ENCODE measurements at places on chromosomes 6 and 20.

- no peak for DNase-seq
These were observed 142.9 kb downstream of the HIVEP2 start for GRCh38 chr6:142802124-142802523.

DNA sequence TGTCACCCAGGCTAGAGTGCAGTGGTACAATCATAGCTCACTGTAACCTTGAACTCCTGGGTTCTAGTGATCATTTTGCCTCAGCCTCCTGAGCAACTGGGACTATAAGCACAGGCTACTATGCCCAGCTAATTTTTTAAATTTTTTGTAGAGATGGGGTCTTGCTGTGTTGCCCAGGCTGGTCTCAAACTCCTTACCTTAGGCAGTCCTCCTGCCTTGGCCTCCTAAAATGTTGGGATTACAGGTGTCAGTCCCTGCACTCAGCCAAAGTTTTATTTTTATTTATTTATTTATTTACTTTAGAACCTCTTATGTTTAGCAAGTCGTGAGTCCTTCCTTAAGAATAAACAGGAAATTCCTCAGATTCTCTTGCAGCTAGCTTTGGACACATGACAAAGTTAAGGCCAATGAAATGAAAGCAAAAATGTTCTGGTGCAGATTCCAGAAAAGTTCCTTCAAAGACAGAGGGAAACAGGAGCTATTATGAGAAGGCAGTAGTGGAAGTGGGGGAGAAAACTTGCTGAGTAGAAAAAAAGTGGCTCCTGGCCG lies 19.1 kb downstream of the PIM1 start:
- DNase-seq = no peak

DNA sequence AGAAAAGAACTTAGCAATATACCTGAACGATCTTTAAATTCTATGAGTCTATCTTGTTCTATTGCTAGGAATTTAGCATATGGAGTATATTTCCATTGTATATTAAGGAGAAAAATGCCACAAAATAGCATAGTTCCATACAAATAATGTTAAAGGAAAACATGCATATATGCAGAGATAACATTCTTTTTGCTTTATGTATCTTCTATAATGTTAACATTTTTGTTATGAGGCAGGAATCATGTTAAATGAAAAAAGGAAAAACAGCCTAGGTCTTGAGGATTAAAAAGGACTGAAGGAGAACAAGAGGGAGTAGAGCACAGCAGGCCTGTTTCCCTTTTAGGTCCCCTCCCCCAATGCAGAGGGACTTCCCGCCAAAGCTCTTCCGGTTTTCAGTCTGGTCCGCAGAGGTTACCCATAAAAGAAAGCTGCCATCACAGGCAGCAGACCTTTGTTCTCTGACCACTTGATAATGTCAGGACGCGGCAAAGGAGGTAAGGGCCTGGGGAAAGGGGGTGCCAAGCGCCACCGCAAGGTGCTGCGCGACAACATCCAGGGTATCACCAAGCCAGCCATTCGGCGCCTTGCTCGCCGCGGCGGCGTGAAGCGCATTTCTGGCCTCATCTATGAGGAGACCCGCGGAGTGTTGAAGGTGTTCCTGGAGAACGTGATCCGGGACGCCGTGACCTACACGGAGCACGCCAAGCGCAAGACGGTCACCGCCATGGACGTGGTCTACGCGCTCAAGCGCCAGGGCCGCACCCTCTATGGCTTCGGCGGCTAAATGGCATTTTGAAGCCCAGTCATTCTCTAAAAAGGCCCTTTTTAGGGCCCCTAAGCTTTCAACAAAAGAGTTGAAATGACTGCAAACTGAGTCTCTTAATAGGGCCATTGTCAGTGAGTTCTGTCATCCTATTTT lies 108.4 kb upstream of the PRSS16 start:
- DNase-seq = no peak

DNA sequence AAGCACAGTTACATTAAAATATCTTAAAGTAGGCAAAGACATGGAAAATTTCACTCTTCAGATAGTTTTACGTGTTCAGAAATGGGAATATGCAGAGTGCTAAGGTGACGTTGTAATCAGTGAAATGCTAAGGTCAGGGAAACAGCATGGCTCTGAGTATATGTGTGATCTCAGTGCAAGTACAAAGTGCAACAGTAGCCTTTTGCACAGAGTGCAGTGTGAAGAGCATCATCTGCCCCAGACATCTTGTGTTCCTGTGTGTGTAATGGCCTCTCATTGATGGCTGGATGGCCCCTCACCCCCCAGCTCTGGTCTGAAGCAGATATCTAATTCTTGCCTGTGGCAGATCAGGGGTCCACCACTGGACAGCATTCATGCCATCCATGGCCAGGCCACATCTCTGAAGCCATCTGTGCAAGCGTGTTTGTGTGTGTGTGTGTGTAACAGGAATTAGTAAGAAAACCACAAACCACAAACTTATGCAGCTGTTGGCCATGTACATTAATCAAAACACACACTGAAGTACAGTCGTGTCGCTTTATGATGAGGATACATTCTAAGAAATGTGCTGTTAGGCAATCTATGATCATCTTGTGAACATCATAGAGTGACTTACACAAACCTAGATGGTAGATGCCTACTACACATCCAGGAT lies 165.1 kb downstream of the RALGAPA2 start:
- no peak for DNase-seq

GRCh38 chr6:161360520-161360919 lies 86.7 kb upstream of the AGPAT4 start:
- DNase-seq = no peak

GRCh38 chr6:110039981-110040383 lies 61.9 kb downstream of the GPR6 start:
- DNase-seq = no peak

- no peak for DNase-seq
These were observed 68.9 kb downstream of the ZNF217 start for GRCh38 chr20:53524589-53525312.

All from SK-N-MC (cell line).